ENCODE measurements at places on chromosomes 11 and 22. TPM values are rescaled to one million over a fixed set of nuclear protein-coding genes. Genes with fewer than 3 reads are reported as not detected.

DNA sequence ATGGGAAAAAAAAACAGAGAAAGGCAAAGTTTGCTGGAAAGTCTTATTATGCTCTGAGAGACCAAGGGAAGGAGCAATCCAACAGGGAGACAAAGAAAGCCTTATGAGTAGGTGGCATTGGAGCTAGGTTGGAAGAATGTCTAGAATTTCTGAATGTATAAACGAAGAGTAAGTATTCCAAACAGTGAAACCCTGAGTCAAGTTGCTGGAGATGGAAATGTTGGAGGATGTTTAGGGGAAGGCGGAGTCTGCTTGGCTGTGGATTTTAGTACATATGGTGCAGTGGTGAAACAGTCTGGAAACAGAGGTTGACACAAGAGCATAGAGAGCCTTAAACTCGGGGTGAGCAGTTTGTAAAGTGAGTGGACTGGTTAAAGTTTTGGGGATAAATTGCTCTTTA is 314.8 kb upstream of the CADM1 start:
- no peaks in the 10 kb centered on the region for H3K4me1 ChIP-seq
- no peaks in the 10 kb centered on the region for H3K27me3 ChIP-seq
- no peak for DNase-seq
- H3K27ac ChIP-seq = no peak overlapping the region
- no peaks in the 10 kb centered on the region for H3K36me3 ChIP-seq
- H3K4me3 ChIP-seq = no peak overlapping the region

The MS4A6E gene
- total RNA-seq = 1.3 TPM

DNA sequence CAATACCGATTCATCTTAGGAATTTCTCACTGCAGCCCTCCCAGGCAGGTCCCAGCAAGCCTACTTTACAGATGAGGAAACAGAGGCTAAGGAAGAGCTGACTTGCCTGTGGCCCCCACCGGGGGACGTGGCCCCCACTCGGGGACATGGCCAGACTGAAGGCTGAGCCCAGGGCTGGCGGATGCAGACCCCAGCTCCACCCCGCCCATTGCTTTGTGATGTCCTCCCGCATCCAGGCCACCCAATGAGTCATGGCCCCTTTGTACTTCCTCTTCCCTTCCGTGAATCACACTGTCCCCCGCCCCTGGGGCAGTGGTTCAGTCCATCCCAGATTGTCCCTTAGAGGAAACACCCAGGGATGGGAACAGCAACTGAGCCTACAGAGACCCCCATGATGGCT is 116.0 kb upstream of the ANO1 start:
- no peaks in the 10 kb centered on the region for H3K27me3 ChIP-seq
- H3K27ac ChIP-seq = no peak overlapping the region
- DNase-seq = peak; percentile 40
- no peak overlapping the region for H3K4me3 ChIP-seq
- no peaks in the 10 kb centered on the region for H3K36me3 ChIP-seq
- H3K4me1 ChIP-seq = no peaks in the 10 kb centered on the region

DNA sequence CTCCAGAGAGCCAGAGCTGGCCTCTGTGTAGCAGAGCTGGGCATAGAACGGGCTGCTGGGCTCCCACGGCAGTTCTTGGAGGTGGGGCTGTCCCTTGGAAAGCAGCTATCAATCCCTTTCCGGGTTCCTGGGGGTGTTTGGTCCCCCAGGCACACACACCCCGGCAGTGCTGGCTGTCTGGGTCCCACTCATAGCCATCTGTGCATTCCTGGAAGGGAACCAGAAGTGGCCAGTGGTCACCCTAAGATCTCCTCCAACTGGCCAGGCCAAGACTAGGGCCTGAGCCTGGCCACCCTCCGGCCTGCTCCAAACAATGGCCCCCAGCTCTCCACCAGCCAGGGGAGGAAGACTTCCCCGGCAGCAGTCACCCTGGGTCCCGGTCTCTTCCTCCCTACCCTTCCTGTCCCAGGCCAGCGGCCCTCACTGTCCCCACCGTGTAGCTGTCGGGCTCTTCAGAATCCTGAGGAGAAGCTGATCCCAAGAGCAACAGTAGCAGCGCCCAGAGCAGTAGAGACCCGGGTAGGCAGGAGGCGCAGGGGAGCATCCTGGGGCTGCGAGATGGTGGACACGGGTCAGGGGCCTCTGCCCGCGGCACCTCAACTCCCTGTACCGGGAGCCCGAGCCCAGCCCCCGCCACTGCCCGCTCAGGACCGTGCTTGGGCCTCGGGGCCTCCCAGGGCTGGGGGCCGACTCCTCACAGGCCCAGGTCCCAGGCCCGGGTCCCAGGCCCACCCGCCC is 620 bp downstream of the EFEMP2 start:
- H3K4me3 ChIP-seq = peak overlapping the region; percentile 78
- peak overlapping the region; percentile 6 for H3K27ac ChIP-seq
- DNase-seq = peak; percentile 51
- no peaks in the 10 kb centered on the region for H3K27me3 ChIP-seq
- no peaks in the 10 kb centered on the region for H3K36me3 ChIP-seq
- no peaks in the 10 kb centered on the region for H3K4me1 ChIP-seq

The BRMS1 gene
- 22.4 TPM for total RNA-seq

The CDC42EP2 gene
- total RNA-seq = 20.9 TPM

- H3K4me3 ChIP-seq = no peak overlapping the region
- H3K27me3 ChIP-seq = no peaks in the 10 kb centered on the region
- no peak for DNase-seq
- H3K4me1 ChIP-seq = no peaks in the 10 kb centered on the region
- H3K36me3 ChIP-seq = no peaks in the 10 kb centered on the region
Measured at GRCh38 chr11:97965849-97966646, 1054.7 kb upstream of the CNTN5 start.

The CRYBB3 gene
- total RNA-seq = 0.97 TPM

- H3K27ac ChIP-seq = no peak overlapping the region
- no peaks in the 10 kb centered on the region for H3K4me1 ChIP-seq
- H3K36me3 ChIP-seq = no peaks in the 10 kb centered on the region
- H3K27me3 ChIP-seq = no peaks in the 10 kb centered on the region
- DNase-seq = no peak
Measured at GRCh38 chr22:39905687-39906086, 4.8 kb downstream of the GRAP2 start.

The TEX12 gene
- 0.57 TPM for total RNA-seq

- no peak overlapping the region for H3K27ac ChIP-seq
- no peak for DNase-seq
- no peaks in the 10 kb centered on the region for H3K36me3 ChIP-seq
- no peak overlapping the region for H3K4me3 ChIP-seq
- no peaks in the 10 kb centered on the region for H3K27me3 ChIP-seq
Measured at GRCh38 chr11:130381317-130381716, 47.1 kb downstream of the ADAMTS8 start.

The SCN4B gene
- 11.8 TPM for total RNA-seq

DNA sequence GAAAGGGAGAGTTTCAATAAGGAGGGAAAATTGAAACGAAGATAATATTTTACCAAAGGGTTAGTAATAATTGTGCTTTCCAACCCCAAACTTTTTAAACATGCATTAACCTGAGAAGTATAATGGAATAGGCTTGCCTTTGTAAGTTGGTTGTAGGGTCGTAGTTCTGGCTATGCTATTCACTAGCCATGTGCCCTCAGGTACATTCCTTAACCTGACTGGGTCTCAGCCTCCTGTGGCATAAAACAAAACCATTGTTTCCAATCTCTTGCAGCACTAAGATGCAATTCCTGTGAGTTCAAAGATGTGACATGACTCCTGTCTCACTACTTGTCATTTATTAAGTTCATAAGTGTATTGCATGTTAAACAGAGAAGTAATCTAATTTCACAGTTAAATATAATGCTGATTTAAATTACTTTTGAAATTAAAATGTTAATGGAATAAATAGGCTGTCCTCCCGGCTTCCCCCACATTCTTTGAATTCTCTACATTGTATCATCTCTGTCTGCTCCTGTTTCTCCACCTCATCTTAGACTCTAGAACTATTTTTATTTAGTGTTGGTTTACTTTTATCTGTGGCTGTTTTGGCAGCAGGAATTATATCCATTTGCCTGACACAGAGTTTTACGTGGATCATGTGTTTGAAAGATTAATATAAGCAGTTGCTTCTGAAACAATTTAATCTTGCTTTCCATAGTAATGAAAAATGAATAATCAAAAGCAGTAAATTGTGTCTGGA is 216.3 kb downstream of the FAT3 start:
- H3K27me3 ChIP-seq = no peaks in the 10 kb centered on the region
- DNase-seq = no peak
- H3K27ac ChIP-seq = no peak overlapping the region
- no peaks in the 10 kb centered on the region for H3K4me1 ChIP-seq

The MUC2 gene
- 0.10 TPM for total RNA-seq

DNA sequence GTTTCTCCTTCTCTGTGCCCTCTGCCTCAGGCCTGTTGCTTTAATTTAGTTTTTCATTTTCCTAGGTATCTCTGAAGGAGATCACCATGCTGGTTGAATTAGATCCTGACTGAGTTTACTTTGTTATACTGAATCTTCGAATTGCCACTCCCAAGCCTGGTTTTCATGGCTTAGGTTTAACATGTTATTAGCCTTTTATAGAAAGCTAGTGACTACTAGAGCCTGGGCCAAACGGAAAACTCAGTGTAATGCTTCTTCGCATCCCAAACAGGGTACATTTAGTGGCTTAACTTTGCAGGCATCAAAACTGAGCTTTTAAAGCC is 3.6 kb downstream of the CRKL start:
- DNase-seq = no peak
- H3K27ac ChIP-seq = no peak overlapping the region
- no peak overlapping the region for H3K4me3 ChIP-seq
- H3K27me3 ChIP-seq = no peaks in the 10 kb centered on the region

DNA sequence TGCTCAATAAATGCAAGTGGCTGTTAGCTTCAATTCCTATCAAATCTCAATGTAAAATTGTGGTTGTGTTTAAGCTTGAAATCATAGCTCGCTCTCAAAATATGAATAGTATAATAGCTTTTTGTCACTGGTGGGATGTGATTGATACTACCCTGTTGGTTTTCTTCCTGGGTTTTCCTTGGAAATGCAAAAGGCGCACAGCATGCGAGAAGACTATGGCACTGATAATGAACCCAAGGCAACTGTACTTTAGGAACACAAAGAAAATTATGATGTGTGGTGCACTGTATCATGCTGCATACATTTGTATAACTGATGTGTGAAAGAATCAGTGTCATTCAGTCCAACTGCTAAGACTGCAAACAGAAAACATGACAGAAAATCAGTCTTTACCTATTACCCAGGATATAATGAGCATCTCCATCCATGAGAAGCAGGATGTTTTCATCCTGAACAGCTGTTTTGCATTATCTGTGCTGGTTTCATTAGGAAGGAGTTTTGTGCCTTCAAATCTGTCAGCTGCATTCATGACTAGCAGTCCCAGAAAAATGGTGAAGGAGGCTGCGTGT is 101.2 kb downstream of the TRPC6 start:
- H3K4me1 ChIP-seq = no peaks in the 10 kb centered on the region
- H3K27me3 ChIP-seq = no peaks in the 10 kb centered on the region
- no peak overlapping the region for H3K27ac ChIP-seq
- no peak for DNase-seq
- H3K4me3 ChIP-seq = no peak overlapping the region

DNA sequence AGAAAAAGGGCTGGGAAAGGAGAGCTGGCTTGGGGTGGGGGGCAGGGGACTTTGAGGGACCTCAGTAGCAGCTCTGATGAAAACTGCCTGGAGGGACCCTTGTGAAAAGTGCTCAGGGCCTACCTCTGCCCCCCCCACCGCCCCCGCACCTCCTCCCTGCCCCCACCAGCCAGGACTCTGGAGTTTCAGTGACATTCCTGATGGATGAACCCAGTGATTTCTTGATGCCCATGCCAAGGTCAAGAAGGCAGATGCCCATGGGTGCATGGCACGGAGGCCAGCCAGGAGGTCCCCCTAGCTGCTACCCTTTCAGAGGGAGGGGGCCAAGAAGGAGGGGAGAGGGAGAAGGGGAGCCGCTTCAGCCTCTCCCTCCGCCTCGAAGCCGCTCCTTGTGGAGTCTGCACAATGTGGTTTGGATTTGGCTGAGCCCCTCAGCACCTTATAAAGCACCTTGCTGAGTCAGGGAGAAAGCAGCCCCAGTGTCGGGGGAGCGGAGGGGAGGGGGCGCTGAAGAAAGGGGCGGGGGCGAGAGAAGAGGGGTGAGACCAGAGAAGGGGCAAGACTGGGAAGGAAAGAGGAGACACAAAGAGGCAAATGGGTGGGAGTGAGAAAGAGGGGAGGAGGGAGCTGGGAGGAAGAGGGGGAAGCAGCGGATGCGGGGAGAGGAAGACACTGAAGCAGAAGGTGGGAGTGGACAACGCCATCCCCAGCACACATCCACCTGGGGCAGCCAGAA is 2.1 kb upstream of the CLCF1 start:
- H3K36me3 ChIP-seq = no peaks in the 10 kb centered on the region
- no peaks in the 10 kb centered on the region for H3K4me1 ChIP-seq
- no peak overlapping the region for H3K27ac ChIP-seq

The MGAT3 gene
- total RNA-seq = 2.5 TPM

DNA sequence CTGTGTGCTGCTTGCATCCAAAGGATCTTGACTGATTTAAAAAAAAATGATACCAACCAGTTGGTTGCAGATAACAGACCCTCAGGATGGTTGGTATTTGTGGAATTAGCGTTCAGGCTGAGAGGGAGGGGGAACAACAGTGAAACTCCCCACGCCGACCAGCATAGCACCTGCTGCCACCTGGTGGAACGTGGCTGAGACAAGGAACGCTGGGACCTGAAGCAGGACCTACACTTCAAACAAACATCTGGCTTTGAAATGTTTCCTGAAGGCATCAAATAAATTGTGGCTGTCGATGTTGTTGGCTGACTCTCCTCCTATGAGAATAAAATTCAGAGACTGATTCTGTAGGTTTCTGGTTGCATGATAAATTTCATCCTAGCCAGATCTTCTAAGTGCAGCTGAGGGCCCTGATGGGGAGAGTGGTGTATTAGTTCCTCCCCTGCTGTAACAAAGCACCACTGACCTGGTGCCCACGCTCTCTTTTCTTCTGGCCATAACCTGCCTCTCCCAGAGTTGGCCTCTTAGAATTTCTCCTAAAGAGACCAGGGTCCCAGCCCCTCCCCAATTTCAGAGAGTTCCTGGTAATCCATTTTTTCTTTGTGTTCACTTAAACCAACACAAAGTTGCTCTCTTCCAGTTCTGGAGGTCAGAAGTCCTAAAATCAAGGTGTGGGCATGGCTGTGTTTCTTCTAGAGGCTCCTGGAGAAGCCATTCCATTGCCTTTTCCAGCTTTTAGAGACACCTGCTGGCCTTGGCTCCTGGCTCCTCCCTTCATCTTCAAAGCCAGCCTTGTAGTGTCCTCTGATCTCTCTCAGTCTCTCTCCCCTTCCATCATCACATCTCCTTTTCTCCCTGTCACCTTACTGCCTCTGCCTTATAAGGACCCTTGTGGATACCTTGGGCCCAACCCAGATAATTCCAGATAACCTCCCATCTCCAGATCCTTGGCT is 17.3 kb downstream of the APOL2 start:
- H3K36me3 ChIP-seq = no peaks in the 10 kb centered on the region
- H3K27ac ChIP-seq = no peak overlapping the region
- DNase-seq = no peak
- no peaks in the 10 kb centered on the region for H3K4me1 ChIP-seq
- H3K4me3 ChIP-seq = no peak overlapping the region

- no peak overlapping the region for H3K4me3 ChIP-seq
- no peaks in the 10 kb centered on the region for H3K36me3 ChIP-seq
- H3K27ac ChIP-seq = no peak overlapping the region
Measured at GRCh38 chr22:48333816-48334735, 1493.6 kb downstream of the BRD1 start.

Measured in aorta (tissue), 5 donors.